Left colon (tissue), 2 donors: ENCODE measurements at places on chromosomes 5 and 9.

DNA sequence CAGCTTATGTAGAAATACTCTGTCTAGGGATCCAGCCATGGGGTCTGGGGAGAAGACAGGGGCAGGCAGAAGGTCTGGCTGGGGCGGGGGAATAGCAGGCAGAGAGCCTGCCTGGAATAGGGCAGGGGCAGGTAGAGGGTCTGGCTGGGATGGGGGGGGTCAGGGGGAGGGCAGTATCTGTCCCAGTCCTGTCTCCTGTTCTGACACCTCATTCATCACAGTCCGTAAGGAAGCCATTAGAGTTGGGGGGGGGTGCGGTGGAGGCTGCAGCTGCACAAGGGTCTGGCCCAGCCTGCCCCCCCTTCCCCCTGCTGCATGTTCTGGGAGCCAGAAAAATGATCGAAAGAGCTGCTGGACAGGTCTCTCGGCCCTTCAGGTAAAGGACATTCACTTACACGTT lies 32.6 kb downstream of the CNTFR start:
- no peak for DNase-seq

DNA sequence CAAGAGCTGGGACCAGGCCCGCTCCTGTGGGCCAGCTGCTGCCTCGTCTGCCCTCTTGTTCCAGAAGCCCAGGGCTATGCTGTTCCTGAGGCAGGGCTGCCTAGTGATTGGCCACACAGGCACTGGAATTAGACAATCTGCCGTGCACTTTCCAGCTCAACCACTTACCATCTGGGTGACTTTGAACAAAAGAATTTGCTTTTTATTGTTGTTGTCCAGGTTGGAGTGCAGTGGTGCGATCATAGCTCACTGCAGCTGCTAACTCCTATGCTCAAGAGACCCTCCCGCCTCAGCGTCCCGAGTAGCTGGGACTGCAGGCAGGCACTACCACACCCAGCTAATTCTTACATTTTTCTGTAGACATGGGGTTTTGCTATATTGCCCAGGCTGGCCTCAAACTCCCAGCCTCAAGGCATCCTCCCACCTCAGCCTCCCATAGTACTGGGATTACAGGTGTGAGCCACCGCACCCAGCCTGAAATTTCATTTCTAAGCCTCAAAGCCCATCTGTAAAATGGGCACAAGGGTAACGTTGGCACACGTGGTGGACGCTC lies 1.2 kb upstream of the NEK6 start:
- DNase-seq: no peak

DNA sequence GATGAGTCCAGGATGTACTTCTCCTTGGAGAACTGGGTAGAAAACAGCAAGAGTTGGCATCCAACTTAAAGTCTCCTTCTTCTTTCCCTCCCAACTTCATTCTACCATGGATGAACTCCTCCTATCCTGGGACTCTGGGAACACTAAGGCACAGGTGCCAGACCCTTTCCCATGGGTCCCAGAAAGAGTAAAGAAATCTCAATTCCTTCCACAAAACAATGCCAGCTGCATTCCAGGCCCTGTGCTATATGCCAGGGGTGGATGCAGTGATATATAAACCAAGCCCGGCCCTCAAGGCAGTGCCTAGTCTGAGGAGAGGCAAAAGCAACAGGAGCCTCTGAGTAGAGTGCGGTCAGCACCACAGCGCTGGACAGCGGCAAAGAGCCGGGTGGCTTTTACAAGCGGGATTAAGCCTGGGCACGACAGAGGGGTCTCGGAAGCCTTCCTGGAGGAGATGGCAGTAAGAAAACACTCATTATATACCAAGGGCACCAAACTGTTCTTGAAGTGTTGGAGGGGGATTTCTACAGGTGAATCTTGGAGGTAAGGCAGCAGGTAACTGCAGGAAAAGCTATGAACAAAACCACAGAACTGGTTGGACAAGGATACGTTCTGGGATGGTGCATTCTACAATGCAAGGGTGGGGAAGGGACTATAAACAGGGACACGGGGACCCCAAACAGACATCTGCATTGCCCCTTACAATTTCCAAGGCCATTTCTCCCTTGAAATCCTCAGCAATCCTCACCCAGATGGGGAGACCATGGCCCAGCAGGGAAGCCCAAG lies 16.4 kb upstream of the TOR2A start:
- no peak for DNase-seq

DNA sequence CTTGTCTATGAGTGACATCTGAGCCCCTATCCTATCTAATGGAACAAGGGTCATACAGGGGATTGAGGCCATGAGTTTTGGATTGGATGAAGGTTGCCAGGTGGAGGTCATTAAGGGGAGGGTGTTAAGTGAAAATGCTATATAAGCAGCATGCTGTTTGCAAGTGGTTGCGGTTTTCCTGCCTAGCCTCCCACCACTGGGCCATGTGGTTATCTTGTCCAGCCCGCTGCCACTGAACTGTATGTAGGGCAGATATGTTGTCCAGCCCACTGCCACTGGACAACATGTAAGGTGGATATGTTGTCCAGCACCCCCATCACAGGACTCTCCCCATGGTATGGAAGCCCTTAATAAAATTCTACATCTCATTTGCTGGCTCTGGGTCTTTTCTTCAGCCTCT lies 200.0 kb downstream of the FGF10 start:
- no peak for DNase-seq

DNA sequence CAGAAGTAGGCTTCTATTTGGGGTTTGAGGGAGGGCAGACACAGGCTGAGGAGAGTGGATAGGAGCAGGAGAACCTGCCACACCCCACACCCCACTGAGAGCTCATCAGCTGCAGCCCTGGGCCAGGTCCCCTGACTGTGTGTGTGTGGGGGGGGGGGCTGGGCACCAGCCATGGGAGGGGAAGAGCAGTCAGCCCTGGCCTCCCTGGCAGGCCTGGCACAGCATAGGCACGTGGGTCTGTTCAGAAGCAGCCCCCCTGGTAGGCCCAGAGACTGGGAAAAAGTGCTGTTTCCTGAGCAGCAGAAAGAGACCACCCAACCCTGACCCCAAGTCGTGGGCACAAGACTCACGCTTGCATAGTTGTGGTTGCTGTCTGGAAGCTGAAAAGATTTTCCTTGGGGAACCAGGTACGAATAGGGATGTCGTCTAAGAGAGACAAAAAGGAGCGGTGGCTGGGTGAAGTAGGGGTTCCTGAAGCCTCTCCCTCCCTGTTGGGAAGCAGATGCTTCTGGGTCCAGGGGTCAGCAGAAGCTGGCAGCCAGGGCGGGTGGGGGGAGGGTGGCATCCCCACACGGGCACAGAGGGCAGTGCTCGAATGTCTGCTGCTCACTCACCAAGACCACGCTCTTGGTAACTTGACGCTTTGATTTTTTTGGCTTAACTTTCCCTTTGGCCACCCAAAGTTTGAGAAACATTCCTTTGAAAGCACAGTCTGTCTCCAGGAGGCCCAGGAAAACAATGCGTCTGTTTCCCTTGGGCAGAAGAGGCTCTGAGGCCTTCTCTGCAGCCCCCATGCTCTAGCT lies 2.9 kb downstream of the NSMF start:
- DNase-seq: peak; percentile 23

DNA sequence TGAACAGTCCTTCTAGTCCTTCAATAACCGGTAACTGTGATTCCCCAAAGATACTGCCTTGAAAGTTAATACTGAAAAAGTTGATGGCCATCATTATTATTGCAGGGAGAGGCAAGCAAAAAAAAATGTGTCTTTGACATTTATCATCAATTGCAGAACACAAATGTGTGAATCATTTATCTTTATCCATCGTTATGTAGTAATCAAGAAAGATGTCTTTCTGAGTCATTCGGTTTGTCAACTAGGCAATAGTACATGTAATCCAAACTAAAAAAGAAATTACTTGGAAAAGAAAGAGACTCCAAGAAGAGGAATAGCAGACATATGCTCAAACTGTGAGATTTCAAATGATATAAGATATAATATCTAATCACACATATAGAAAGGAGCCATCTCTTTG lies 473.0 kb downstream of the CETN3 start:
- DNase-seq: no peak

DNA sequence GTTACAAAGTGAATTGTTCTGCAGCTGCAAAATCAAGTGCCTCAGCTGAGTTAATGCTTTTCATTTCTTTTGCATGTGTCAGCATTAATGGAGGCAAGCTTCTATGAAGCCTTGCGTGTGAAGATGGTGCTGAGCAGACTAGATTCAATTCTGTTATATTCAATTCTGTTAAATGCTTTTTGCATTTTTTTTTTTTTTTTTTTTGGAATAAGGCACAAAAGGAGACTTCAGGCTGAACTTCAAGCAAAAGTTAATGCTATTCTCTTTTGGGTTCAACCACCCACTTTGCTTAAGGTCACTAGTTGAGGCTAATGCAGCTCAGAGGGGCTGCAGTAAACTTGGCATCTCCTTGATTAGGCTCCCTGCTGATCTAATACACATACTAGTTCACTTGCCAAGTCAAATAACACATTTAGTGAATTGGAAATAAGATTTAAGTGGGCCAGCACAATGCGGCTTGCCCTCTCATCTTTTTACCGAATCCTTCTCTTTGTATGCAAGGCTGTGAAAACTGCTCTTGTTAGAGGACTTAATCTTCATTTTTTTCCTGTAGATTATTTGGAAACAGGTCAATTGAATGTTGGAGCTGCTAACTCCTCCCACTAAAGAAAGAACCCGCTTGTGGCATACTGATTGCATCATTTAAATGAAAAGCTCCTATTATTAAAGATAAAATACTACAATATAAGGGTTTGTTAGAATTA lies 1020.2 kb downstream of the NR2F1-AS1 start:
- no peak for DNase-seq

- DNase-seq: no peak
Measured at GRCh38 chr5:82537687-82538306, 259.6 kb upstream of the RPS23 start.

DNA sequence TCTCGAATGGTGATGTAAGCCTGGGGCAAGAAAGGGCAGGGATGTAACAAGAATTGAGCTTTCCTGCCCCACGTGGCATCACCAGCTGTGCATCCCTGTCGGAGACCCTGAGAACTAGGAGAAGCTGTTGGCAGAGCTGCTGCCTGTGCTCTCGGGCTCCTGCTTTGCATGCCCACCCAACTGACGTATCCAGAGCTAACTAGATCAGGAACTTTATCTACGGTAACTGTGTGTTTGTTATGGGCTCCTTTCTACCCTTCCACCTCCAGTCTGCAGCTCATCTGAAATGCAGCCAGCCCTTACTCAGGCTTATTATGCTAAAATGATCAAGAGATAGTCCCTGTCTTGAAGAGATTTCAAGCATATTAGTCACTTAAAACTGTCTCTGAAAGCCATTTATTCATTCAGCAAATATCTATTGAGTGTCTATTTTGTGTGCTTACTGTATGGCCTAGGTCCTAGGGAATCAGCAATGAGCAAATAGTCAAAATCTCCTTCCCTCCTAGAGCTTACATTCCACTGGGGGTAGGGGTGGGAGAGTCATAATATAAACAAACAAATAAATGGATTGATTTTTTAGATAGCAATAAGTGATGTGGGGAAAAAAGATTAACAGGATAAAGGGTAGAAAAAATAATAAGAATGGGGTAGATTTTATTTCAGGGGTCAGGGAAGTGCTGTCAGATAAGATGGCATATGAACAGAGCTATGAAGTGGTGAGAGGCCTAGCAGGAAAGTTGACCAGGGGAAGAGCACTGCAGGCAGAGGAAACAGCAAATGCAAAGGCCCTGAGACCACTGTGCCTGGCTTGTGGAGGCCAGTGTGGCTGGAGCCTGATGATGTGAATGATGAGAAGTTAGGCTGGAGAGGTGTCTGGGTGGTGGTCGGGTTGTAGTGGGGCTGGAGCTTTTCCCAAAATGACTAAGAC lies 118.2 kb downstream of the GALNT10 start:
- DNase-seq: no peak

GRCh38 chr5:141567513-141568117 lies 51.2 kb downstream of the DIAPH1 start:
- DNase-seq: no peak

GRCh38 chr5:153617190-153617589 lies 126.7 kb downstream of the GRIA1 start:
- no peak for DNase-seq

- no peak for DNase-seq
Measured at GRCh38 chr5:136891175-136891972, 526.0 kb upstream of the TRPC7 start.

GRCh38 chr9:37471942-37472684 lies 6.9 kb upstream of the ZBTB5 start:
- DNase-seq: no peak

DNA sequence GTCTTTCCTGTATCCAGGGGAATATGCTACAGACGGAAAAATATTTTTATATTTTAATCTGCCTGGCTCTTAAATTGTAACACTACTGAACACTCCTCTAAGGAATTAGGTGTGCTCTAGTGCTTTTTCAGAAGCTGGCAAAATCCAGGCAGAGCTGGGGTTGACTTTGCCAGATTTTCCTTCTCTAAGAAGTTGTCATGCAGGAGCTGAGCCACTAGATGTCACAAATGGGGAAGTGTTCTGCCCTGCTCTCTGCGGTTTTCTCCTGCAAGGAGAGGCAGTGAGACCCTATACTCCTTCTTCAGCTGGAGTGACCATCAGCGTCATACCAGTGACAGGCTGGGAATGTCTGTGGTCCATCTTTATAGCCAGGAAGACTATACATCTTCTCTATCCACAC lies 112.5 kb downstream of the HAPLN1 start:
- peak; percentile 6 for DNase-seq

DNA sequence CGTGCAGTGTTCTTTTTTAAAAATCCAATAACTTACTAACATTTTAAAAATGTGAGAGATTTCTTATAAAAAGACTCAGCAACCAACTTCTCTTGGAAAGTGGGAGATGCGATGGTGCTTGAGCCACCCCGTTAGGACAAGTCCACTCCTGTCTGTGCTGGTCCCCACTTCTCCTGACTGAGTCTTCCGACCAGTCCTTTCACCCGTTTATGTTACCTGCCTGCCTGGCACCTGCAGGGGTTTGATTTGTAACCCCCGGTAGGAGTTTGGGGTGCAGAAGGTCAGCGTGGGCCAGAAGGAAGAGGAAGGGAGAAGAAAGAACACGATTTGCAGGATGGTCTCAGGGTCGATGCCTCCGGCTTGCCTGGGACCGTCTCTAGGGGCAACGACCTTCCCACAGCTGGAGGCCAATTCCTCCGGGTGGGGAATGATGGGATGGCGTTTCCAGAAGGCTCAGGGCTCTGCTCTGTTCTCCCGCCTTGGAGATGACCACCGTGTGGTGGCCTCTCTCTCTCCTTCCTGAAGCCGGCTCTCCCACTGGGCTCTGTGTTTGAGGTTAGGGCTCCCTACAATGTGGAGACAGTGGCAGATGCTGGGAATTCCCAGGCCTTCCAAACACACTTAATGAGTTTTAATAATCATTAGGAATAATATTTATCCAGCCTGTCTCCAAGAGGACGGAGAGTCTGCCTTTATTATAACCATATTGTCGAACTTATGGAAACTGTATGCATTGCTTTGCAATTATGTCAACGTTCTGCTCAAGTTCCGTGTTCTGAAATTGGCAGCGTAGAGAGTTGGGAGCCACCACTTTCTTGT lies 14.8 kb downstream of the COL27A1 start:
- DNase-seq: no peak

GRCh38 chr5:61120534-61120933 lies 41.7 kb downstream of the SMIM15 start:
- no peak for DNase-seq

DNA sequence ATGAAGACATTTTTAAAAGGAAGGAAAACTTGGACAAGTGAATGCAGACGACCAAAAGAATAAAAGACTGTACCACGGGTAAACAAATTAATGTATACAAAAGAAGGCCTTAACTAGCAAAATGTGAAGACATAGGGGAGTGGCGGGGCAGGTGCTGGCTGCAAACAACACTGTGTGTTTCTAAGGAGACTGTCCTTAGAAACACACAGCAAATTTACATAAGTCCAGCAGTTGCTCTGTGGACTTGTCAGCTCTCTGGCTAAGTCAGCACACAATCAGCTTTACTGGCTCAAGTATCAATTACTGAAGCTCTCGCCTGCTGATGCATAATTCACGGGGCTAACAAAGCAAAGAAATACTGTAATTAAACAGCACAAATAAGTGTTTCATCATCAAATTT lies 24.8 kb downstream of the PTBP3 start:
- no peak for DNase-seq
